ENCODE measurements at places on chromosomes 5 and 9.

GRCh38 chr5:134127988-134128647 is 13.6 kb downstream of the TCF7 start:
- no peak for DNase-seq

- DNase-seq: no peak
Observed at GRCh38 chr9:90773617-90774016, 28.0 kb upstream of the SYK start.

- DNase-seq: peak; percentile 26
Observed at GRCh38 chr9:6758498-6759184, 868 bp downstream of the KDM4C start.

DNA sequence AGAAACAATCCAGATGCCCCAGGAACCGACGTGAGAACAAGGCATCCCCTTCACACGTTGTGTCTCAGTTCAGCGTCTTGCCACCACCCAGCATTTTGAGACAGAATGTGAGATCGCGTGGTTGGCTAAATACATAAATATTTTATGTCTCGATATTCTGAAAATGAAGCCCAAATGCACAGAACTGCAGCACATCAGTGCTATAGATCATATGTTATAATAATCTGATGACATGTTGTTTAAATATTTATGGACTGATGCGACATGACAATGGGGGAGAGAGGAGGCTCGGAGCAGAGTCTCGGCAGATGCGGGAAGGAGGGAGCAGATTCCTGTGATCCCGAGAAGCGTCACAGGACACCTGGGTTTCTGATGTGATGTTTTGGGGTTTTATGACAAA is 10.9 kb downstream of the NEK6 start:
- no peak for DNase-seq

DNA sequence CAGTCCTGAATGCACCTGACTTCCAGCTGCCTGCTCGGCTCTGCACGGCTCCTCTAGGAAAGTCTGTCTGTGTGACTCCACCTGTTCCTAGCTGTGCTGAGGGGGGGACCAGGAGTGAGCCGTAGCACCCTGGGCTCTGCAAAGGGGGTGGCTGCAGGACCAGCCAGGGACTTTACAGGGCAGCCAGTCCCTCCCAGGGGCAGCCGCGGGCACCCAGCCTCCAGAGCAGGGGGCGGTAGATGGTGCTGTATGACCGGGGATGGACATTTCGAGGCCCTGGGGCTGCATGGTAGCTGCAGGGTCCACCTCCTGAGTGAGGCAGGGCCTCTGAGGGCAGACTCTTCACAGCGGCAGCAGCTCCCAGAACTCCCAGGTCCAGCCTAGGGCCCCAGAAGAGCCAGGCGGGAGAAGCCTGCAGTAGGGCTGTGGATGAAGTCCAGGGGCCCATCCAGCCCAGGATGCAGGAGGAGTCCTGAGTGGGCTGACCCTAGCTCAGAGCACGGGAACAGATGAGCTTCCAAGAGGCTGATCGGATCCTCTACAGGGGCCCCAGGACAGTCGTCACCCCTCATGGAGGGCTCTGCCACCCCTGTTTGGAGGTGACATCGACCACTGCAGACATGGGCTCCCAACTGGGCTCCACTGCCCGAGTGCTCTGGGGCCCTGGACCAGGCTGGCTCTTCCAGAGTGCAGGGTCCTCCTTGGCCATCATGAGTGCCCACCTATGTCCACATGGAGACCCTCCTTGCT is 105.4 kb downstream of the ZNF354C start:
- no peak for DNase-seq

- DNase-seq: no peak
Observed at GRCh38 chr9:14068690-14069089, 245.3 kb downstream of the NFIB start.

- DNase-seq: no peak
Observed at GRCh38 chr9:137312852-137313325, 10.8 kb upstream of the NRARP start.

- no peak for DNase-seq
Observed at GRCh38 chr9:79817438-79818004, 245.8 kb downstream of the TLE4 start.

DNA sequence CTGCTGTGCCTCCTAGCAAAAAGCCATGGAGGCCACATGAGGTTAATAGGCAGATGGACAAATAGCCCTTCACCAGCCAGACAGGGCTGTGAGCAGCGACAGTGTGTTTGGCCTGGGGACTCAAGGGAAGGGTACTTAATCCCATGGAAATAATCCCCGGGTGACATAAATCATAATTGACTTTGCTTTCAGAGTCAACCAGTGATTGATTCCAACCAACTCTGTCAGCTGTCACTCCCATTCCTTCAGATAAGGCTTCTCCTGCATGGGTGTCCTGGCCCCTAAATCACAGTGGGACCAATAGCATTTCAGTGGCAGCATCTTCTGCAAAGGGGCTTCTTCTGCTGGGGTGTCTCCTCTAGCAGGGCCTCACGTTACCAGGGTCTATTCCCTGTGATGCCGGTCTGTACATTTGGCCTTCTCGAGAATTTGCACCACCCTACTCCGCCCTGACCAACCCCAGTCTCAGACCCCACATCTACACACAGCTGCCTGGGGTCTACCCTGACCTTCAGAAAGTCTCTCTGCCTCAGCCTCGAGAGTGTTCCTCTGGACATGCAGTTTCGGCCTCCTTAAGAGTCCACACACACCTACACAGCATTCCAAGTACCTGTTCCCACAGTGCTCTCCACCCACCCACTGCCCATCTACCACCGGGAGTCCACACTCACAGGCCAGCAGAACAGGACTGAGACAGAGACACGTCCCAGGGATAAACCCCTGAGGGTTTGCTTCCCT is 3.7 kb downstream of the CLTB start:
- no peak for DNase-seq

DNA sequence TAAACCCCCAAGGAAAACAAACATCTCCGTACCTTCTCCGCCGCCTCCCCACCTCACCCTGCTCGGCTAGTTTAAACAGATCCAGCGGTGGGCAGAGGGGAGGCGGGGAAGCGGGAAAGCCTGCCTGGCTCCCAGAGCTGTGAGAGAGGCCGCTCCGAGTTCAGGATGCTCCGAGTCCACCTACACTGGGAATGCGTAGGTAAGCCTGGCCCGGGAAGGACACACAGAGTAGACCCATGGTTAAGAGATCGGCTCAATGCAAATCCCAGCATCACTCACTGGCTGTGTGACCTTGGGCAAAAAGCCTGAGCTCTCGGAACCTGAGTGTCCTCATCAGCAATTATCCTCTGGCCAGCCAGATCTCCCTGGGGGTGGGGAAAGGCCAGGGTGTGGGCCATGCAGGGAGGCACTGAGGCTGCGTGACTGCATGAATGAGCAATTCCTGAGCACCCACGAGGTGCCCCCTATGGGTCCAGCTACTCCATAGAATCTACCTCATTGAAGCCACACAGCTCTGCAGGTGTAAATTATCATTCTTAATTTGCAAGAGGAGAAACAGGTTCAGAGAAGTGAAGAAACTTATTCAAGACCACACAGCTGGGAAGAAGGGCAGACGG is 30.5 kb upstream of the LMX1B start:
- no peak for DNase-seq

- no peak for DNase-seq
Observed at GRCh38 chr5:106766916-106767315, 903.8 kb downstream of the EFNA5 start.

DNA sequence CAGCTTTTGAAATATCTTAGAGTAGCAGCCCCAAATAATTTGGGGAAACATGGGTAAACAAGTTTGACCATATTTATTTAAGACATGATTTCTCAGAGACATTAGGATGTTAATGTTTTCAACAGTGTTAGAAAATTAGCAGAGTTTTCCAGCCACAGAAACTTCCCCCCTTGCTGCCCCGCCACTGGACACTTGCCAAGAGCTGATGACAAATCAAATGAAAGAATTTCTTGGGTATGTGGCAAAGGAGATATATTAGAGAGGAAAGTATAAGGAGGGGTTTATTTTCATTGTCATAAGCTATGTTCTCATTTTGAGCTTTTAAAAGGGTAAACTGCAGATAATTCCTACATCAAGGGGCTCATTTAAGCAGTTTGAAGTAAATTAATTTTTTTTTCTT is 15.9 kb downstream of the GABRA1 start:
- no peak for DNase-seq
